ENCODE measurements at places on chromosomes 6 and 20.

DNA sequence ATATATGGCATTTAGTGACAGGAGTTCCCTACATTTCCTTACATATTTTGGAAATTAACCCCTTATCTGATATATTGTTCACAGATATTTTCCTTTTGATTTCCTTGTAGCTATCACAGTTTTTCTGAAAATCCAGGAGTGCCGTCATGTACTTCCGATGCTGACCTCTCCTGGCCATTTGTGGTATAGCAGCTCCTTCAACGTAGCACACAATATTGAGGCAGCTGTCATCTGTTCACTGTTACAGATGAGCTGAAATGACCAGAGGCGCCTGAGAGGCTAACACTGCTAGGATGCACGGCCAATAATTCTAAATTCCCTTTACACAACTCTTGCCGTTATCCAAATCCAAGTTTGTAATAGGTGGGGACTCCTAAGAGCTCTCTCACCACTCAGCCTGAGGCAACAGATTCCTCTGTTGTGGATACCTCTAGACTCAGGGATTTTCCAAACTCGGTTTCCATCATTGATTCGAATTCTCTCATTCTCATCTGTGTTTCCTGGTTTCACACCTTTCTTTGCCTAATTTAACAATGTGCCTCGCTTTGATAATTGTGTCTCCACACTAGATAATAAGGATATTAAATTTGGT lies 53.0 kb downstream of the MMUT start:
- H3K27me3 ChIP-seq: no peaks in the 10 kb centered on the region
- DNase-seq: peak; percentile 83

GRCh38 chr6:30747300-30747687 lies 2.9 kb upstream of the IER3 start:
- DNase-seq: no peak
- H3K36me3 ChIP-seq: no peaks in the 10 kb centered on the region

GRCh38 chr6:167761794-167762258 lies 64.9 kb upstream of the AFDN start:
- DNase-seq: no peak
- peaks cover 5% of the 10 kb centered on the region for H3K4me1 ChIP-seq
- no peaks in the 10 kb centered on the region for H3K27me3 ChIP-seq
- no peak overlapping the region for H3K27ac ChIP-seq
- no peaks in the 10 kb centered on the region for H3K36me3 ChIP-seq

DNA sequence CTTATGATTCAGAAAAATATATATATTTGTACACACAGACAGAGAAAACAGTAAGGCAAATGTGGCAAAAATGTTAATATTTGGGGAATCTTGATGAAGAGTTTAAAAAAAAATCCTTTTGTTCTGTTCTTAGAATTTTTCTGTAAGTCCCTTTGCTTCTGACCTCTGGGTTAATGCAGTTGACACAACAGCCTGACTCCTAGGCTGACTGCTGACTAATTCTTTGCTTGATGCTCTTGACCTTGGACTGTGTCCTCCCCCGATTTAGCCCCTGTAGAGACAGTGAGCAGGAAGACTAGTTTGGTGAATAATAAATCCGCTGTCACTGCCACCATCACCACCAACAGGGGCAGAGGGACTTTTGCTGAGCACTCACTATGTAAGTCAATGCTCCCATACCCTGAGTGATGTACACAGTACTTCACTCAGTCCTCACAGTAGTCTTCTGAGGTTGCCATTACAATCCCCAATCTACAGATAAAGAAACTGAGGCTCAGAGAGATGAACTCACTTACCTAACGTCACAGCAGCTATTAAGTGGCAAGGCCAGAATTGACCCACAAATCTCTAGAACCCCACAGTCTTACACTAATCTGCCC lies 71.7 kb downstream of the SNX5 start:
- no peak overlapping the region for H3K27ac ChIP-seq
- DNase-seq: no peak
- H3K36me3 ChIP-seq: no peaks in the 10 kb centered on the region
- no peaks in the 10 kb centered on the region for H3K27me3 ChIP-seq
- H3K4me1 ChIP-seq: peaks cover 8% of the 10 kb centered on the region

- no peaks in the 10 kb centered on the region for H3K36me3 ChIP-seq
- DNase-seq: no peak
These were observed 46.9 kb upstream of the QKI start for GRCh38 chr6:163367497-163368183.

DNA sequence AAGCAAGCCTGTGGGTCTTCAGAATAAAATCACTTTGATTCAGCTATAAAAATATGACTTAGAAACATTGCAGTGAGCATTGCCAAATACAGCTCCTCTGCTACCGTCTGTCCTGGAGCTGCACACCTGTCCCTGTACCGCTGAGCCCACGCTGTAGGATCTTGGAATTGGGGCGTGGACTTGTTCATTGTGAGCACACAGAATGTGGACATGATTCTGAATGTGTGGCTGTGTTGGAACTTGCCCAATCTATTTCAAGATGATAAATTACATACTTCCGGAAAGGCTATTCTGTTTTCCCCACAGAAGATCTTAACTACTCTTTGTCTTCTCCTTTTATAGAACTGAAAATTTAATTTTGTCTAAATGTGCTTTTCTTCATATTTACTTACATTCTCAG lies 107.3 kb downstream of the UST start:
- no peaks in the 10 kb centered on the region for H3K4me1 ChIP-seq
- H3K27ac ChIP-seq: no peak overlapping the region
- no peaks in the 10 kb centered on the region for H3K27me3 ChIP-seq
- peak; percentile 53 for DNase-seq
